Stimulated activated CD4-positive, alpha-beta T cell treated with anti-CD3 and anti-CD28 coated beads, TNF-alpha, amount 100 ng/mL, for 24 hours (primary cell): ENCODE measurements at places on chromosomes 2 and 18.

DNA sequence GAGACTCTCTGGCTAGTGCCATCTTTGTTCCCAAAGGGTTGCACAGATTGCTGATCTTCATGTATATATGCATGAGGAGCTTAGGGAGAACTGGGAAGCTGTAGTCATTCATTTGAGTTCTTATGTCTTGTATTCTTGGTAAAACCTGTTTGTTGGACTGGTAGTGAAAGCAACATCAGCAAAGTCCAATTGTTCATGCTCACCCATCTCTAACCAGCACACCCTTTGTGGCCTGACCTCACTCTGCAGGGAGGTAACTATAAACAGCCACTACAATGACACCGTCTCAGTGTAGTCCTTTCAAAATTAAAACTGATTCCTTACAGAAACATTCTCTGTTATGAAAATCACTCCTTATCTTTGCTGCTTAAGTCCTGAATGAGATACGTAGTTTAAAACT is 13.9 kb upstream of the LMAN1 start:
- no peak for DNase-seq

DNA sequence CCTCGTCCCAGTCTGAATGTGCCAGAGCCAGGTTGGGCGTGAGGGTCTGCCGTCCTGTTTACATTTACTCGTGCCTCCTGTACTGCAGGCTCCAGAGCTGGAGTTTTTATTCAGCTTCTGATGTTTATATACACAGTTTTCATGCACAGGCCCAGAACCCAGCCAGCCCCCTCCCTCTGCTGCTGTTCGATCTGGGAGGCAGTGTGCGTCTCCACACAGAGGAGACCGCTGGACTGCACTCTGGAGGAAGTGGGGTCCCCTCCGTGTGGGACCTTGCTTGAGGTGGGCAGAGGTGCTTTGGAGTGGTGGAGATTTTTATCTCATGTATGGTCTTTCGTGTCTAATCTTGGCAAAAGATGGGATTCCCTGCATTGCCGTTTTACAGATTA is 90.6 kb downstream of the GLI2 start:
- no peak for DNase-seq

- no peak for DNase-seq
Observed at GRCh38 chr18:51171223-51171622, 26.3 kb downstream of the MEX3C start.

DNA sequence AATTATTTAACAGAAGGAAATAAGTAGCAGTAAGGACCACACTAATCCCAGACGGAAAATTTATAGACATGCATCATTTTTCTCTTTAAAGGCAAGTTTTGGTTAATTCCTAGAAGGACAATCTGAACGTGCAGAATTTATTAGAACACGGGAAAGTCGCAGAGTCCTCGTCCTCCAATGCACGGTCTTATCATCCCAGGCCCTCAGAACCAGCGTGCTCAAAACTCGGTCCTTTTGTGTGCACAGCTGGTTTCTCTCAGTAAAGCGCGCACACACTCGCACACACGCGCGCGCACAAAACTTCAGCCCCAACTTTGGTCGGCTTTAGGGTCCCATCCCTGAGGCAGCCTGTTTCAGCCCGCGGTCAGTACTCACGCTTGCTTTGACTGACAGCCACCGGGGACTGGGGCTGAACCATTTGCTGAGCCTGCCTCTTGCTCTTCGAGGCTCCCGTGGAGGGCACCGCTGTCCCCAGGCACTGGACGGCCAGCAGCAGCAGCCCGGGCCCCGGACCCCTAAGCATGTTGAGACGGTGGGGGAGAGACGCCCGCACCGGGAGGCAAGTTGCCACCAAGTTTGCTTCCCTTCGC is 493 bp downstream of the FN1 start:
- DNase-seq: no peak

DNA sequence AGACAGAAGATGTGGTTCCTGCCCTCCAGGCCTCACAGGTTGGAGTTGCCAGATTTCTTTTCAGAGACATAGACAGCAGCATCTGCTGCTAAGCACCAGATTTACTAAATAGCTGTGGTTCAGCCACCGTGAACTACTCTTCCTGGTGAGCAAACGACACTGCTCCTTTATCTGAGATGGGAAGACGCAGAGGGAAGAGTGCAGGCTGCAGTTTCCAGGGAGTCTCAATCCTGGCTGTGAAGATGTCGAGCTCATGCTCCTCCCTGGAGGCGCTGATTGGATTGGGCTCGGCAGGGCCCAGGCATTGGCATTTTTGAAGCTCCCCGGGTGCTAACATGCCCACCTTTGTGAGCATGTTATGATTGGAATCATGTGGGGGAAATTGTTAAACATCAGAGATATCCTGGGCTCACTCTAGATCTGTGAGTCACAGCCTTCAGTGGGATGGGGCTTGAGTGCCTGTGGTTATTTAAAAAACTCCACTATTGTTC is 314.8 kb downstream of the TSN start:
- DNase-seq: no peak
